Naive thymus-derived CD8-positive, alpha-beta T cell (primary cell): ENCODE measurements at places on chromosomes 3 and 15. TPM values are rescaled to one million over a fixed set of nuclear protein-coding genes. Genes with fewer than 3 reads are reported as not detected.

GRCh38 chr3:62201438-62202035 lies 171.8 kb downstream of the FEZF2 start:
- H3K36me3 ChIP-seq, result no peaks in the 10 kb centered on the region
- no peaks in the 10 kb centered on the region for H3K4me1 ChIP-seq
- H3K27ac ChIP-seq, result no peak overlapping the region
- no peak for DNase-seq
- H3K27me3 ChIP-seq, result peaks cover 12% of the 10 kb centered on the region

GRCh38 chr3:71512000-71512399 lies 71.5 kb downstream of the FOXP1 start:
- no peaks in the 10 kb centered on the region for H3K36me3 ChIP-seq
- no peak overlapping the region for H3K4me3 ChIP-seq
- no peak for DNase-seq
- peak overlapping the region; percentile 89 for H3K27ac ChIP-seq
- H3K4me1 ChIP-seq, result peaks cover 27% of the 10 kb centered on the region

DNA sequence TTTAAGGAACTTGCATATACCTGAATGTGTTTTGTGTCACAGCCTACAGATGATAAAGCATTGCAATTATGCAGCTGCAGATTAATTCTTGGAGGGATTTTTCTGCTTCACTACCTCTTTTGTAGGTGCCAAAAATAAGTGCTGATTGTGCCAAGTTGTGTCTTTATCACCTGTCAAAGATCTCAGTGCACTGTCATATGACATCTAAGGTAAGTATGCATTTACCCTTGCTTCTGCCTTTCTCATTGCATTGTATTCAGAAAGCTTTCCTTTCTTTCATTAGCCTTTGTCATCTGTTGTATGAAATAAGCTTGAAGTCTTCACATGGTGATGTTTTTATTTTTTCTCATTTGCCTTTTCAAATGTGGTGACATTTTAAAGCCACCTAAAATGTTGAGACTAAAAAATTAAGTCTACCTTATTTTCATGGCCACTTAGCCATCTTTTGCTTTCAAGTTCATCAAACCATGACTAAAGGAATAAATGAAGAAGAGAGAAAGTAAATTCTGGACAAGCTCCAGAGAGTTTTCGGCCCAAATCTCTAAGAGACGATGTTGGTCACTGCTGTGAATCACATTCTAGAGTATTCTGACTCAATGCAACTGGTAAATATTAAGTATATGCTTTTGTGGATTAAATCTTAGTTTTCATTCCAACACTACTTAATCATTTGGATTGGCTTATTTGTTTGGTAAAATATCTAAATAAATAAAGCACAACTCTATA lies 381.8 kb upstream of the EPHA3 start:
- H3K4me1 ChIP-seq, result no peaks in the 10 kb centered on the region
- no peak overlapping the region for H3K27ac ChIP-seq
- no peaks in the 10 kb centered on the region for H3K27me3 ChIP-seq
- no peak for DNase-seq
- H3K36me3 ChIP-seq, result no peaks in the 10 kb centered on the region

- H3K36me3 ChIP-seq, result no peaks in the 10 kb centered on the region
- H3K27me3 ChIP-seq, result peaks cover 31% of the 10 kb centered on the region
Measured at GRCh38 chr15:94930960-94931359, 699.6 kb downstream of the MCTP2 start.

CPN2 gene
- total RNA-seq, result not detected

DCP1A gene
- 44.4 TPM for total RNA-seq

ARL6 gene
- 4.8 TPM for total RNA-seq
